ENCODE measurements at places on chromosomes 6 and 20.

GRCh38 chr6:170134471-170135440, 156.1 kb downstream of the DLL1 start:
- DNase-seq, result no peak

DNA sequence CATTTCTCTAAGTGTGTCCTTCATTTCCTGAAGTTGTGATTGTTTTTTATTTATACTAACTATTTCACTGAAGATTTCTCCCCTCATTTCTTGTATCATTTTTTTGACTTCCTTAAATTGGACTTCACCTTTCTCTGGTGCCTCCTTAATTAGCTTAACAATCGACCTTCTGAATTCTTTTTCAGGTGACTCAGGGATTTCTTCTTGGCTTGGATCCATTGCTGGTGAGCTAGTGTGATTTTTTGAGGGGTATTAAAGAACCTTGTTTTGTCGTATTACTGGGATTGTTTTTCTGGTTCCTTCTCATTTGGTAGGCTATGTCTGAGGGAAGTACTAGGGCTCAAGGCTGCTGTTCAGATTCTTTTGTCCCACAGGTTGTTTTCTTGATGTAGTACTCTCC, 92.8 kb downstream of the ESR1 start:
- no peak for DNase-seq

DNA sequence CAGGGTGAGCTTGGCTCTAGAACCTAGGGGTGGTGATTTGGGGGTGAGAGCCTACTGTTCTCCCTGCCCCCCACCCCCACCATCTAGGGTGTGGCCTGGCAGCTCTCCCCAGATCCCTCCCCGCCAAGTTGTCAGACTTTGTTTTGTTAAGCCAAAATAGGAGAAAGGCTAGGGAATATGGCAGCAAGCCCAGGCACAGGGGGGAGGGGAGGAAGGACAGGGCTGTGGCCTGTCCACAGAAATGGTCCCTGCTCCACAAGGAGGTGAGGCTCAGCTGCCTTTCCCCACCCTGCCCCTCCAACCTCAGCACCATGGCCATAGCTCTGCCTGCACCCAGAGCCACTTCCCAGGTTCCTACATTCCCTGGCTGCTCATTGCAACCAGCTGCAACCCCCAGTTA, 17.2 kb downstream of the SCUBE3 start:
- DNase-seq, result no peak

DNA sequence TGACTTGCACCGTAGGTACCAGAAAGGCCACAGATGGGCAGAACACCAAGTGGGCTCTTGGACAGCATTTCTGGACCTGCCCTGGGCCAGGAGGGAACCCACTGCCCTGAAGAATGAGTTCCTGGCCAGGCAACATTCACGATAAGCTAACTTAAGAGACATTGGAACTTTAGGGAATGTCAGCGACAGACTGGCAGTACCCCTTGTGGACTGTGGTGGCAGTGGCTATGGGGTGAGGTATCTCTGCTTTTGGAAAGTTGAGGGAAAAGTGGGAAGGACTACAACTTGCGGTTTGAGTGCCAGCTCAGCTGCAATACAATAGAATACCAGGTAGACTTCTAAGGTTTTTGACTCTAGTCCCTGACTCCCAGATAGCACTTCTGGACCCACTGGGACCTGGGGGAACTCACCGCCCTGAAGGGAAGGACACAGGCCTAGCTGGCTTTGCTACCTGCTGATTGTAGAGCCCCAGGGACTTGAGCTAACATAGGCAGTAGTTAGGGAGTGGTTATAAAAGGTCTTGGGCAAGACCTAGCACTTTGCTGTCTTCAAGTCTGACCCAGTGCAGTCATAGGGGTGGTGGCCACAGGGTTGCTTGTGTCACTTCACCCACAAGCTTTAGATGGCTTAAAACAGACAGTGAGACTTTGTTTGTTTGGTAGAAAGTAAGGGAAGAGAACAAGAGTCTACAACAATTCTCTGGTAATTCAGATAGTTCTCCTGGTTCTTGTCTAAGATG, 617.6 kb downstream of the COL12A1 start:
- no peak for DNase-seq

GRCh38 chr20:4127344-4127743, 112.0 kb upstream of the RNF24 start:
- no peak for DNase-seq

DNA sequence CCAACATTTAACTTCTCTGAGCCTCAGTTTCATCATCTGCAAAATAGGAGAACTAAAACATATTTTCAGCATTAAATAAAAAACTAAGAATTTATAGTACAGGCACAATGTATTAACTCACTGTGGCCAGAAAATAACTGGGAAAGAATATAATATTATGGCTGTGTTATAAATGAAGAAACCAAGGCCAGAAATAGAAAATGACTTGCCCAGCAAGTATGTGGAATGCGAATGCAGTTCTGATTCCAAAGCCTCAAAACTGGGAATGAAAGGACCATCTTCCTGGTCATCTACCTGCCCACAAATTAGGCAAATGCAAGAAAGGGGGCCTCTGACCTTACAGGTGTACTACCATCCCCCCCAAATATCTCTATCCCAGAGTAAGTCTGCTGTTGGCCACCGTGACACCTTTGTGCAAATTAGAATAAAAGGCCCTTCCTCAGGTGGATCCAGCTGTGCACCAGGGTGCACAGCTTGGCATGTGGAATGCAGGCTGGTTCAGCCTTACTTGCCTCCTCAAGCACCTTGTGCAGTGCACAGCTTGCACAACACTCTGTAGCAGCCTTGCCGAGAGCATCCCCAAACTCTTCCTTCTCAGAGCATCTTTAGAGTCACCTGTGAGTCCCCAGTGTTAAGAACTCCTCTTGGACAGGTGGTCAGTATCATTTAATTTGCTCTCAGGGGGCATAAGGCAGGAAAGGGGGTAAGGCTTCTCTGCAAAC, 4.4 kb downstream of the SLC13A3 start:
- no peak for DNase-seq
